ENCODE measurements at places on chromosomes 1 and 21.

DNA sequence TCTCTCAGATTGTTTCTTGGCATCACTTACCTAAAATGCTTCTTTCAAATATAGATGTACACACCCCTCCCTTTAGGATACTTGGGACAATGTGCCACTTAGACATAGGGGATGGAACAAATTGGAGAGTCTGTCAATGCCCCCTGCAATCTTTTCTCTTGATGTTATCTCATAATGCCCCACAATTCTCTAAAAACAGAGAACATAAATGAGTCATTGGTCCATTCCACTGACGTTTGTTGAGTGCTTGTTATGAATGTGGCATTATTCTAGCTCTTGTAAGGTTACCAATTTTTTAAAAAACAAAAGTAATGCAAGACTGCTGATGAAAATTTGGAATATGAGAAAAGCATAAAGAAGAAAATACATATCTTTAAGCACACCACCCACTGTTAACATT lies 5.6 kb upstream of the SMIM11 start:
- DNase-seq = no peak

DNA sequence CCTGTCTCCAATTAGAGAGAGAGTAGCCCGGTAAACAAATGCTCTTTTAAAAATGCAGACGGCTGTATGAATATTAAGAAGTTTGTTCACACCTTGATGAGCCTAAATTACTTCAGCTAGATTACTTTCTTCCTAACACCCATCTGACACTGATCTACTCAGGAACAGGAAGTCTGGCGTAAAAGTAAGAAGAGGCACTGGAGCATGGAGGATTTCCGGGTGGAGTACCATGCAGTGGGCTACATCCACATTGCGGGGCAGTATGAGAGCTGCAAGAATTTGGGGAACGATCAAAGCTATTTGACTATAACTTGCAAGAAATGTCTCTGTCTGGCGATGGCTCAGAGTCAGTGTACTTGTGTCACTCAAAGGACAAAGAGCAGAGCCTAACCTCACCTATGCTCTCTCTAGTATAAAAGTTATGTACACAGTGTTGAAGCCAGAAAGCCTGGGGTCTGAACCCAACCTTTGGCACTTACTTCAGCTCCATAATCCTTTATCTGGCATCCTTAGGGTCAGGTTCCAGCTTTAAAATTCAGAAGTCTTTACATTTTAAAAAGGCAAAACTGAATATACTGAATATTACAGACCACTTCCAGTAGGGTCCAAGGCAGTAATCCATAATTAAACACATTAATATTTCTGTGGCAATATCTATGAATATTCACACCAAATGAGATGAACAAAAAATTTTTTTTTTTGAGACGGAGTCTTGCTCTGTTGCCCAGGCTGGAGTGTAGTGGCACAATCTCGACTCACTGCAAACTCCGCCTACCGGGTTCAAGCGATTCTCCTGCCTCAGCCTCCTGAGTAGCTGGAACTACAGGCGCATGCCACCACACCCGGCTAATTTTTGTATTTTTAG lies 7.9 kb upstream of the GNPAT start:
- DNase-seq = no peak

- no peak for DNase-seq
Observed at GRCh38 chr21:21290751-21291150, 292.5 kb downstream of the NCAM2 start.

DNA sequence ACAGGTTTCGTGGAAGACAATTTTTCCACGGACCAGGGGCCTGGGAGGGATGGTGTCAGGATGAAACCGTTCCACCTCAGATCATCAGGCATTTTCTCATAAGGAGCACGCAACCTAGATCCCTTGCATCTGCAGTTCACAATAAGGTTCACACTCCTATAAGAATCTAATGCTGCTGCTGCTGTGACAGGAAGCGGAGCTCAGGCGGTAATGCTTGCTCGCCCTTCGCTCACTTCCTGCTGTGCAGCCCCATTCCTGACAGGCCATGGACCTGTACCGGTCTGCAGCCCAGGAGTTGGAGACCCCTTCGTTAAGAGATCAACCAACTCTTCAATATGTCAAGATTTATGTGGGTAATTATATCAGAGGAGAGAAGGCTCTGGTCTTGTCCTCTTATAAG lies 3.3 kb upstream of the DHX9 start:
- no peak for DNase-seq

- no peak for DNase-seq
Observed at GRCh38 chr1:1755426-1755825, 22.8 kb downstream of the NADK start.

- DNase-seq = no peak
Observed at GRCh38 chr1:19926296-19927129, 3.1 kb upstream of the PLA2G2E start.

- DNase-seq = no peak
Observed at GRCh38 chr1:230321741-230322420, 104.3 kb downstream of the PGBD5 start.

- no peak for DNase-seq
Observed at GRCh38 chr1:57109247-57109646, 143.4 kb upstream of the C8B start.

DNA sequence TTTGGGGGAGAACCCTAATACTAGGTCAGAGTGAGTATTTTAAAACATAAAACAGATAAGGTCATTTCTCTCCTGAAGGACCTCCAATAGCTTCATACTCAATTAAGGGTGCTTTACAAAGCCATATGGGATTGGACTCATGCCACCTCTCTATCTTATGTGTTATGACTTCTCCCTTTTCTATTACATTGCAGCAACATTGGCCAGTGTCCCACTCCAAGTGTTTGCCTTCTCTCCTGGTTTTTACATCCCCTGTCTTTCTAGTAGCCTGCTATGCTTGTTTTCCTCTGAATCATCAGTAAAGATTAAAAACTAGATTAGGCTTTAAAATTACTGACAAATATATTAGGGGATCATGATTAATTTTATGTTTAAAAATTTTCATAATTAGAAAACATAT lies 66.6 kb downstream of the SCMH1 start:
- DNase-seq = no peak

DNA sequence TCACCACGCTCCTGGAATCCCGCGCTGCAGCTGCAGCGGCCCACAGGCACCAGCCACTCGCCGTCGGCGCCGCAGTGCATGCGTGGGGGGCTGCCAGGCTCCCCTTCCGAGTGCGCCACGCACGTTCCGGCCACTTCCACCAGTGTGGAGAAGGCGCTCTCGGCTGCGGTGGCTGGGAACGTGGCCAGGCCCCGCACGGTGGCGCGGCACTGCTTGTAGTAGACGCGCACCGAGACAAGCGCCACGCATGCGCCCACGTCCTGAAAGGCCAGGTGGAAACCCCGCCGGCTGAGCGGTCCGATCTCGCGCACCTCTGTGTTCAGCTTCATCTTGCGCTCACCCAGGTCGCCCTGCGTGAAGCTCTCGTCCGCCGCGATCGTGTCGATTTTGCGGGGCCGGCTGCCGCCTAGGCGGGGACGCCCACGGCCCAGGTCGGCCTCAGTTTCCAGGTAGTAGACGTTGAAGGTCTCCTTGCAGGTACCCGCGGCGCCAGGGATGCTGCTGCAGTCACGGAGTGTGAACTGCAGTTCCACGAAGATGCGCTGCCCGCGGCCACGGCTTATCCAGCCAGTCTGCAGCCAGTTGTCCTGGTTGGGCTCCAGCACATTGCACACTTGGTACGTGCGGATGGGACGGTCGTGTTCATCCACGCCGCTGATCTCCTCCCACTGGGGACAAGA lies 3.4 kb downstream of the EPHA10 start:
- no peak for DNase-seq

- DNase-seq = no peak
Observed at GRCh38 chr1:42302034-42302433, 33.0 kb downstream of the FOXJ3 start.

DNA sequence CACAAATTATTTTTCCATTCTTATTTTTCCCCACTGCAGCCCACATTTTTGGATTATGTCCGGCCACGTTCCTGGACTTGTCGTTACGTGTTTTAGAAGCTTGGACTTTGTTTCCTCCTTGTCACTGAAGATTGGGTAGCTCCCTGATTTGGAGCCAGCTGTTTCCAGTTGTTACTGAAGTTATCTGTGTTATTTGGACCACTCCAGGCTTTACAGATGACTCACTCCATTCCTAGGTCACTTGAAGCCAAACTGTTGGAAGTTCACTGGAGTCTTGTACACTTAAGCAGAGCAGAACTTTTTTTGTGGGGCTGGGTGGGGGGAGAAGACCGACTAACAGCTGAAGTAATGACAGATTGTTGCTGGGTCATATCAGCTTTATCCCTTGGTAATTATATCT lies 12.2 kb upstream of the AXDND1 start:
- no peak for DNase-seq

GRCh38 chr1:59631561-59632255 lies 183.0 kb upstream of the HOOK1 start:
- no peak for DNase-seq

GRCh38 chr1:9852410-9853248 lies 28.9 kb upstream of the CLSTN1 start:
- no peak for DNase-seq

- no peak for DNase-seq
Observed at GRCh38 chr1:167670563-167670962, 40.5 kb downstream of the RCSD1 start.
